ENCODE measurements at places on chromosomes 2 and 18. TPM values are rescaled to one million over a fixed set of nuclear protein-coding genes. Genes with fewer than 3 reads are reported as not detected.

SH2D6 gene
- 0.28 TPM for total RNA-seq

ANKRD62 gene
- not detected for total RNA-seq

DHRS9 gene
- total RNA-seq, result 17.0 TPM

FLACC1 gene
- 1.0 TPM for total RNA-seq

NEMP2 gene
- total RNA-seq, result 1.2 TPM

RAB6D gene
- not detected for total RNA-seq

MEP1B gene
- 0.19 TPM for total RNA-seq

COL6A3 gene
- total RNA-seq, result 497 TPM

PIGN gene
- total RNA-seq, result 53.0 TPM

SLC5A6 gene
- total RNA-seq, result 27.9 TPM

SOWAHC gene
- total RNA-seq, result 2.6 TPM

ORC2 gene
- total RNA-seq, result 15.4 TPM

C2orf66 gene
- total RNA-seq, result 0.09 TPM

MGAT4A gene
- total RNA-seq, result 25.5 TPM

IL1F10 gene
- total RNA-seq, result not detected

SLC5A7 gene
- total RNA-seq, result not detected

REG3A gene
- total RNA-seq, result not detected

SERPINB10 gene
- total RNA-seq, result 0.09 TPM

IRS1 gene
- total RNA-seq, result under 0.01 TPM

SULT1C4 gene
- total RNA-seq, result 9.3 TPM

LOXL3 gene
- 0.99 TPM for total RNA-seq

SCN9A gene
- 1.2 TPM for total RNA-seq

EGR4 gene
- not detected for total RNA-seq

CXCR1 gene
- not detected for total RNA-seq

Data from endothelial cell of coronary artery (primary cell).